Activated CD4-positive, alpha-beta memory T cell treated with anti-CD3 and anti-CD28 coated beads, Interleukin-2, amount 10 ng/mL, durations not matched to agents 7 days and 5 days (primary cell): ENCODE measurements at places on chromosomes 1 and 21. TPM values are rescaled to one million over a fixed set of nuclear protein-coding genes. Genes with fewer than 3 reads are reported as not detected.

GRCh38 chr1:209768354-209768774 is 12.5 kb downstream of the TRAF3IP3 start:
- DNase-seq, result peak; percentile 94
- no peak overlapping the region for H3K4me3 ChIP-seq
- H3K27ac ChIP-seq, result no peak overlapping the region
- peaks cover 19% of the 10 kb centered on the region for H3K36me3 ChIP-seq
- H3K4me1 ChIP-seq, result peaks cover 41% of the 10 kb centered on the region

DNA sequence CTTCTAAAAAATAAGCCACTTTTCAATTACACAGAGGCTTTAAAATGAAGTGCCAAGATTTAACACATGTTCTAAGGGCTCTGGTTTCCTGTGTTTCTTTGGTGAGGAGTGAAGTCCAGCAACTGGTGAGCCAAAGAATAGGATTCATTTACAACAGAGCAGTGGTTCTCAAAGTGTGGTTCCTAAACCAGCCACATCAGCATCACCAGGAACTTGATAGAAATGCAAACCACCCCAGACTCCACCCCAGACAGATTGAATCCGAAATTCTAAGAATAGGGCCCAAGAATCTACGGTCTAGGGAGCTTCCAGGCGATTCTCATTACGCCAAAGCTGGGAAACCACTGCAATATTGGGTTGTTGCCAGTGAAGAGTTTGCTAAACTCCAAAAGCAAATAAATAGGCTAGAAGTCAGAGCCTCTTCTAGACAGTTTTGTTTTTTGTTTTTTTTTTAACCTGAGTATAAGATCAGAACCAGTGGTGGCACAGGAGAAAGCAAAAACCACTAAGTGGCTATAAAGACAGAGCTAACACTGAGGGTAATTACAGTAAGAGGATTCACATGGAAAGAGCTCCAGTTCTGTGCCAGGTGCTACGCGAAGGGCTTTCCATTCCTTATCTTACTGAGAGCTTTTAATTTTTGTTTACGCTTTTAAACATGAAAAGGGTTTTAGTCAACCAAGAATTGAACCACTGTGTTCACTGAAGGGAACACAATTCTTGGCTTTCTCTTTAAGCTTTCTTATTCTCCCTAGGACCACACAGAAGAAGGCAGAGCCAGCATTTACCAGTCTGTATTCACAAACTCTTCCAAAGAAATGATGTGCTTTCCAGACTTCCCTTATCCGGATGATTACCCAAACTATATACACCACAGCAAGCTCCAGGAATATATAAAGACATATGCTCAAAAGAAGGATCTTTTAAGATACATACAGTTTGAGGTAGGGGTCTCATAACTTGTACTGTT is 42.4 kb upstream of the FMO2 start:
- DNase-seq, result no peak
- H3K27ac ChIP-seq, result no peak overlapping the region
- H3K36me3 ChIP-seq, result no peaks in the 10 kb centered on the region

DNA sequence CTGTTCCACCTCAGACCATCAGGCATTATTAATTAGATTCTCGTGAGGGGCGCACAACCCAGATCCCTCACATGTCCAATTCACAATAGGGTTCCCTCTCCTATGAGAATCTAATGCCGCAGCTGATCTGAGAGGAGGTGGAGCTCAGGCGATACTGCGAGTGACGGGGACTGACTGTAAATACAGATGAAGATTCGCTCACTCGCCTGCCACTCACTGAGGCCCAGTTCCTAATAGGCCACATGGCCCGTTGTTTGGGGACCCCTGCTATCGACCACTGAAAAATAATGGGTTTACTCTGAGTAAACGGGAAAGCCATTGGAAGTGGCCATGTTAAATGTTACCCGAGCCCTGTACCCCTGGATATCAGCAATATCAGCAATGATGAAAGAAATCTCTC is 65.9 kb downstream of the GRIK1 start:
- H3K36me3 ChIP-seq, result no peaks in the 10 kb centered on the region
- no peak overlapping the region for H3K27ac ChIP-seq

GRCh38 chr1:235945775-235946570 is 79.3 kb upstream of the LYST start:
- no peak overlapping the region for H3K4me3 ChIP-seq
- peaks cover 9% of the 10 kb centered on the region for H3K4me1 ChIP-seq

DNA sequence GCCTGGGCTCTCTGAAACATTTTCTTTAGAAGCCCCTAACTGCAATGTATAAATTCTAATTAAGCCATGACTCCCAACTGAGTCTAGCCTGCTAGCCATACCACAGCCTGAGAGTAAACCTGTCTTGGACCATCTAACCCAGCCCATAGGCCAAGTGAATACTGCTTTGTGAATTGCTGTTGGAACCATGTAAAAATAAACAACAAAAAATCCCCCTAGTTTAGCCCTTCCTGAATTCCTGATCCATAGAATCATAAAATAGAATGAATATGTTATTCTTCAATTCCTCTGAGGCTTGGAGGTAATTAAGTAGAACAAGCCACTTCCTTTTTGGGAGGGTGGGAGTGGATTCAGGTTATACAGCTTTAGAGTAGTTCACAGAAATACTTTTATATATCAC is 1496.4 kb downstream of the MRPL39 start:
- H3K4me1 ChIP-seq, result no peaks in the 10 kb centered on the region
- no peaks in the 10 kb centered on the region for H3K27me3 ChIP-seq
- DNase-seq, result no peak
- no peak overlapping the region for H3K27ac ChIP-seq

- peaks cover 11% of the 10 kb centered on the region for H3K36me3 ChIP-seq
- H3K4me3 ChIP-seq, result no peak overlapping the region
- no peaks in the 10 kb centered on the region for H3K27me3 ChIP-seq
- no peak for DNase-seq
- no peak overlapping the region for H3K27ac ChIP-seq
Observed at GRCh38 chr21:46624050-46624449, 11.4 kb upstream of the PRMT2 start.

DNA sequence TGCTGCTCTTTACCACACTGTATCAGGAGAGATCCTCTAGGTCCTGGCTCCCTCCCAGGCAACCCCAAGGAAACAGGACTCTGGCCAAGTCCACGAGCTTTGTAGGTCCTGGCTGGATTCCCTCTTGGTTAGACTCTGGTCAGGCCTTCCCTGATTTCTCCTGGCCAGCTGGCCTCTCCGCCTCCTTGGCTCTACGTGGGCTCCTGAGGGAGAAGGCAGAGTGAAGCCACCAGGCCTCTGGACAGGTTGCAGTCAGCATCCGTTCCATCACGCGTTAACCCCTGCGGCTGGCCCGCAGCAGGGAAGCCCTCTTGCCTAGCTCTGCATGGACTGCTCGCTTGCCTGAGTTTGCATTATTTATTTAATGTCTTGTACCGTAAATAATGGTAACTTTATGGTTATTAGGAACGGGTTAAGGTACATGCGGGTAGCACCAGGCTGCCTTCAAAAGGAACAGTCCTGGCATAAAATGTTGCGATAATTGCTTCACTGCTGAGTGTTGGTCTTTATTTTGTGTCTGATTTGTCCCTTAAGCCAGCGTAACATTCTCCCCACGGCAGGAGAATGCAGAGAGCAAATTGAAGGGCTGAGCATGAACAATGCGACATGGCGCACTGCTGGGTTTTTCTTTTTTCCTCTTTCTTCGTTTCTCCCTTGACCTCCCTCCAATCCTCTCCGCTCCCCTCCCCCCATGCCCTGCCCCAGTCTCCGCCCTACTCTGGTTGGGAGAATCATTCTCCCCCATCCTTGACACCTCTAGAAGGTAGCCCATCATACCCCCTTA is 100.3 kb downstream of the RNF220 start:
- no peak overlapping the region for H3K27ac ChIP-seq
- no peak overlapping the region for H3K4me3 ChIP-seq
- H3K27me3 ChIP-seq, result peaks cover 3% of the 10 kb centered on the region
- no peak for DNase-seq
- H3K36me3 ChIP-seq, result no peaks in the 10 kb centered on the region

DNA sequence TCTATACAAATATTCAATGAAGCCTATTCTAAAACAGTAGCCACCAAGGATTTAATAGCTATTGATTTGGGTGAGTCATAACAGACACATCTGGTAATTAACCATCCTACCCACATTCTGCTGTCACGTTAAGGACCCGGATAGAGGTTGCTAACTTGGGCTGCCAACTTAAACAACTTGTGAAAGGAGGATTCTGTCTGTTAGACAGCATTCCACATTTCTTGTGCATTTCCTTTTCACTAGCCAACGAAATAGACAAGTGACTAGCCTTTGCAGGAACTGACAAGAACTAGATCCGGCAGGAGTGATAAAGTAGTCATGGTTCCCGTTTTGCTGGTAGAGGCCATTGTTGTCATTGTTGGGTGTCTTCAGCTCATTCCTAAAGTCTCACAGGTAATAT is 9.5 kb downstream of the DSCAM start:
- no peak overlapping the region for H3K27ac ChIP-seq
- peaks cover 8% of the 10 kb centered on the region for H3K27me3 ChIP-seq
- H3K36me3 ChIP-seq, result no peaks in the 10 kb centered on the region
- DNase-seq, result no peak
- no peak overlapping the region for H3K4me3 ChIP-seq
- H3K4me1 ChIP-seq, result no peaks in the 10 kb centered on the region

DNA sequence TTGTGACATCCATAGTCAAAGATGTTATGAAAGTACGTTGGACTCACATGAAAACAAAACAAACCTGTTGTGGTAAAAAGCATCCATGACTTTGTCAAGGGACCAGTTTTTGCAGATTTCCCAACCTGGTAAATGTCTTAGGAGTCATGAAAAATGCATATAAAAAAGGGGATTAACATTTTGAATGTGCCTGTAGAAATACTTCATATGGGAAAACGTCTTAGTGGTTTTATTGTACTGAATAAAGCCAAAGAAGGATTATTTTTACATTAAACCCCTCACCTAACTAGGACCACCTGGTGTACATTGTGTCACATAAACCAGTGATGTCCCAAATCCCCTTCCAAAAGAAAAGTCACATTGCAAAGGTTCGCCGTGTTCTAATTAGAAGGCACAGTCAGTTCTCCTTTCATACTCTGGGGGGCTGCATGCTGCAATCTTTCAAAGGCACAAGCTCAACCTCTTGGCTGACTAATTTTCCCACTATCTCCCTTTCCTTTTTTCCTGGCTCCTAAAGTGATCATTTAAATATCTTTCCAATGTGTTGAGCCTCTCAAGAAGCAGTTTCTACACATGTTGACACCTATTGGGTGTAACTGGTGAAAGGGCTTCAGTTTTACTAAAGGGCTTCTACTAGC is 119.8 kb upstream of the SPAG17 start:
- no peaks in the 10 kb centered on the region for H3K27me3 ChIP-seq
- no peaks in the 10 kb centered on the region for H3K36me3 ChIP-seq
- H3K4me3 ChIP-seq, result no peak overlapping the region
- no peaks in the 10 kb centered on the region for H3K4me1 ChIP-seq

DNA sequence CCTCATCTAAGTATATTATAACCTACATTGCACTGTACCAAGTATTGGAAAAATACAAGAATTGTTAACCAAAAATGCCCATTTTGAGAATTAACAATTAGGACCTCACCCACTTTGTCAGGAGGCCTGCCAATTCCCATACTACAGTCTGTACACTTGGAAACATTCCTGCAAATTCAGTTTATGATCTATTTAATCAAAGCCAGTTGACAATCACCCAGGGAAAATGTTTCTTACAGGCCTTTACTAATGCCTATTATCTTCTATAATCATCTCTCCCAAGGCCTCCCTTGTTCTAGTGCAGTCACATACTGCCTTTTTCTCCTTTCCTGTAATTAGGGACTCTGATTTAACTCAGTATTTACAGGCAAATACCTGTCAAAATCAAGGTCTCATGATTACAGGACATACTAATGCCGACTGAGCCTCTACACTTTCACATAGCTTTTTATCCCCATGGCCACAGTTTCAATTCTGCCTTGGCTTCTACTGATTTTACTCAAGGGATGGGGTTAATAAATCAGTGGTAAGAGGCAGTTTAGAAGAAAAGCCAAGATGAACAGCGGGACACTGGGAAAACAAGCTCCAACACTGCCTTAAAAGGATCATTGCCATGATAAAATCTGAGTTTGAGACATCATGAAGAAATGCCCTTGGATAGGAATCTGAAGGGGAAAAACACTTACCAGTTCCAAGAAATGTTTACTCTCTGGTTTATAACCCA is 338.7 kb downstream of the VAV3 start:
- no peak overlapping the region for H3K4me3 ChIP-seq
- no peak overlapping the region for H3K27ac ChIP-seq
- no peak for DNase-seq
- H3K4me1 ChIP-seq, result peaks cover 14% of the 10 kb centered on the region
- H3K36me3 ChIP-seq, result no peaks in the 10 kb centered on the region

LAMB3 gene
- 4.4 TPM for total RNA-seq

ST6GALNAC3 gene
- total RNA-seq, result not detected

SH3GLB1 gene
- total RNA-seq, result 79.6 TPM
